ENCODE measurements at places on chromosomes 5 and 9.

- DNase-seq = no peak
- no peaks in the 10 kb centered on the region for H3K4me1 ChIP-seq
- no peak overlapping the region for H3K4me3 ChIP-seq
- H3K36me3 ChIP-seq = no peaks in the 10 kb centered on the region
- H3K27ac ChIP-seq = no peak overlapping the region
- H3K27me3 ChIP-seq = peaks cover 30% of the 10 kb centered on the region
Observed at GRCh38 chr5:112210430-112211005, 208.6 kb downstream of the EPB41L4A start.

DNA sequence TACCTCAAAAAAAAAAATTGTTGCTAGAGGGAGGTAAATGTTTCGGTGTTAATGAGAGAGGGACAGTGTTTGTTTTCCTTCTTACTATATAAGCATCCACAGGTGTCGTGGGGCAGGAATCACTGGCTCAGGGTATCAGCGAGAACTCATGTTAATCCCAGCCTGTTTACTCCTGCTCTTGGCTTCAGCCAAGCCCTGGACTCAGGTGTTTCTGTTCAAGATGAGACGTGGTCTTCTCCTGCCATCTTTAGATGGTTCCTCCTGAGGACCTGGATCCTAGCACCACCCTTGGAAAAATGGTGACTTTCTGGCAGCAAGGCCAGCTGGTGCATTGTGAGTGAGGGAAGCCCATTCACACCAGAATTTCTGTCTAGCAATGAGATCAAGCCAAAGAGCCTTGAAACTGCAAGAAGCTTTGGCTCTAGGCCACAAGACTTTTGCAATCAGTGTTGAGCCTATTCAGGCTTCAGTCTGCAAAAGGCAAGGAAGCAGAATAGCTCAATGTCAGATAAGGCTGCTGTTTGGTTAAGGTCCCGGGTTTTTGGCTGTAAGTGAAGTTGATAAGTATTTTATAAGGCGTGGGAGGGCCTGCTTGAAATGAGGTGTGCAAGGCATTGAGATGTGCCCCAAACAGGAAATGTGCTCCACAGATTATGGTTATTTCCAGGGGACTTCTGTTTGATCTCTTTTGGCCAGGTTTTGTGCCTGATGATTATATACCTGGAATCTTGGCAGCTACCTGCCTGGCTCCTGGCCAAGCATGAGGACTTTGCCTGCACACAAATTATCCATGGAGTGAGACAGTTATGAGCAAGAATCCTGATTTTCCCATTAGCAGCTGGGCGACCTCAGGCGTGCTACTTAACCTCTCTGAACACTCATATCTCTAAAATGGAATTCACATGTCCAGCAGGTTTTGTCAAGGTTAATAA lies 99.8 kb downstream of the TENT4A start:
- H3K36me3 ChIP-seq = no peaks in the 10 kb centered on the region
- no peak overlapping the region for H3K27ac ChIP-seq
- H3K27me3 ChIP-seq = peaks cover 59% of the 10 kb centered on the region

- H3K4me3 ChIP-seq = no peak overlapping the region
- peaks cover 57% of the 10 kb centered on the region for H3K27me3 ChIP-seq
- H3K36me3 ChIP-seq = no peaks in the 10 kb centered on the region
- DNase-seq = no peak
- no peaks in the 10 kb centered on the region for H3K4me1 ChIP-seq
Observed at GRCh38 chr5:133565993-133566392, 46.3 kb downstream of the FSTL4 start.

GRCh38 chr9:84174486-84174885 lies 166.1 kb downstream of the SLC28A3 start:
- H3K4me3 ChIP-seq = no peak overlapping the region
- H3K27me3 ChIP-seq = peaks cover 11% of the 10 kb centered on the region
- no peak overlapping the region for H3K27ac ChIP-seq
- no peak for DNase-seq
- H3K36me3 ChIP-seq = no peaks in the 10 kb centered on the region

- no peak for DNase-seq
- peaks cover 26% of the 10 kb centered on the region for H3K4me1 ChIP-seq
- H3K27ac ChIP-seq = no peak overlapping the region
- H3K36me3 ChIP-seq = no peaks in the 10 kb centered on the region
- no peak overlapping the region for H3K4me3 ChIP-seq
- H3K27me3 ChIP-seq = no peaks in the 10 kb centered on the region
Observed at GRCh38 chr5:134083517-134083916, 31.0 kb upstream of the TCF7 start.

DNA sequence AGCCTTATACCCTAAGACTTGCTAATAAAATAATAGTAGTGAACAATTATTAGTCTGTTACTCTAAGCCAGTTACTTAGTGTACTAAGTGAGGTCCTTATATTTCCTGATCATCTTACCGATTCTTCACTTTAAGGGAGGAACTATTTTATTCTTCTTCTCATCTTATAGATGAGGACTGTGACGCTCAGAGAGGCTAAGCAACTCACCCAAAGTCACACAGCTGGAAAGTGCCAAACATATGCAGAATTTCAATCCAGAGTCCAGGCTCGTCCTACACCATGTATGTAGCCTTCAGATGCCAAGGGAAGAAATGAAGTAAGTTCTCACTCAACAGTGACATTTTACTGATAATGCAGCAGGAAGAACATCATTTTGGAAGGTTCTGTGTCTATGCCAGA lies 34.4 kb upstream of the ARAP3 start:
- no peak for DNase-seq
- peaks cover 2% of the 10 kb centered on the region for H3K36me3 ChIP-seq
- no peak overlapping the region for H3K4me3 ChIP-seq
- H3K4me1 ChIP-seq = no peaks in the 10 kb centered on the region

DNA sequence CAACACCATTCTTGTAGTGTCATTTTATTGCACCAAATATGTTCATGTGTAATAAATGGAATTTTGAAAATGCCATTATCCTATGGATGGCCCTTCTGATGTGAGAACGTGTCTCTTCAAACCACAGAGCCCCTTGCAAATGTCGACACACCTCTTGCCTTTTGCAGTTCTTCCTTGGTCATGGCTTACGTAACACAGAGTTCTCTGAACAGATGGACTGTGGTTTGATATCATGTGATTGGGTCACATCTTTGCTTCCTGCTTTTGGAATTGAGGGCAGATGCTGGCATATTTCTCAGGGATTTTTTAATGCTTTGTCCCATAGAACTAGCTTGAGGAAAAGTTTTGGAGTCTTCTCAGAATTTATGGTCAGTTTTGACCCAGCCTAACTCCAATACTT lies 4.6 kb downstream of the TGFBR1 start:
- DNase-seq = no peak
- peak overlapping the region; percentile 92 for H3K27ac ChIP-seq
- H3K4me3 ChIP-seq = peak overlapping the region; percentile 72
- H3K27me3 ChIP-seq = no peaks in the 10 kb centered on the region
- H3K4me1 ChIP-seq = peaks cover 66% of the 10 kb centered on the region
- H3K36me3 ChIP-seq = peaks cover 5% of the 10 kb centered on the region

DNA sequence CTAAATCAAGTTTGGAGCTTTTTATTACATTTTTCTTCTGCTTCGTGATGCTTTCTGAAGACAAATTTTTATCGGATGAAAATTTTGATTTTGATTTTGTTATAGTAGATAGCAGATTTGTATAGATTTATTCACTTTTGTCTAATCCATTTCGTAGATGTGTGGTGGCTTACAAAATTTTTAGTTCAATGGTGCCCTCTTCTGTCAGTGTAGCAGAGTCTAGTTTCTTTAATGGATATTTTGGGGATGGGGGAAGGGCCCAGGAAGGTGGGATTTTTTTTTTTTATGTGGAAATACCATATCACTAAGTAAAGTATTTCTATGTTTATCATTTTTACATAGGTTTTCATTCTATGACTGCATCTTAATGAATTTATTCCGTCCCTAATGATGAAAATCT lies 259.9 kb upstream of the TARS1 start:
- no peak overlapping the region for H3K4me3 ChIP-seq
- no peak for DNase-seq
- H3K36me3 ChIP-seq = no peaks in the 10 kb centered on the region
- no peaks in the 10 kb centered on the region for H3K27me3 ChIP-seq
- H3K4me1 ChIP-seq = no peaks in the 10 kb centered on the region

- DNase-seq = no peak
- H3K27me3 ChIP-seq = no peaks in the 10 kb centered on the region
- H3K4me1 ChIP-seq = no peaks in the 10 kb centered on the region
Observed at GRCh38 chr5:124869426-124870033, 123.1 kb upstream of the ZNF608 start.

DNA sequence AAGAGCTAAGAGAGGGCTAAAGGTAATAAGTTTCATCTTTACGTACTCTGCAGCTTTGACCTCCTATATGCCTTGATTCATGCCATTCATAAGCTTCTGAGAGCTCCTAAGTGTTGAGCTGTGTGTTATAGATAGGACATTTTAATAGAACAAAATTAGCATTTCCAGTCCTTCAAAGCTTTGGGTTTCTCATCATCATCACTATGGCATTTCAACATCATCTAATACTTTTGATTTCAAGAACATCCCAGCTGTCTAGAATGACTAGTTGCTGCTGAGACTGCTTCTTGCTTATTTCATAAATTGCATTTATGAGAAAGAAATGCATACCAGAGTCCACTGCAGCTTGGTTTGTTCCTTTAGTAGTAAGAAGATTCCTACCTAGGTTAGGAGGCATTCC lies 201.7 kb downstream of the SGCD start:
- H3K4me3 ChIP-seq = no peak overlapping the region
- no peaks in the 10 kb centered on the region for H3K36me3 ChIP-seq
- H3K4me1 ChIP-seq = no peaks in the 10 kb centered on the region
- no peak overlapping the region for H3K27ac ChIP-seq
- H3K27me3 ChIP-seq = peaks cover 8% of the 10 kb centered on the region

- no peak overlapping the region for H3K27ac ChIP-seq
- H3K4me1 ChIP-seq = peaks cover 10% of the 10 kb centered on the region
- H3K27me3 ChIP-seq = no peaks in the 10 kb centered on the region
- H3K4me3 ChIP-seq = no peak overlapping the region
- peaks cover 12% of the 10 kb centered on the region for H3K36me3 ChIP-seq
Observed at GRCh38 chr5:42944989-42945388, 95.1 kb downstream of the ANXA2R start.

DNA sequence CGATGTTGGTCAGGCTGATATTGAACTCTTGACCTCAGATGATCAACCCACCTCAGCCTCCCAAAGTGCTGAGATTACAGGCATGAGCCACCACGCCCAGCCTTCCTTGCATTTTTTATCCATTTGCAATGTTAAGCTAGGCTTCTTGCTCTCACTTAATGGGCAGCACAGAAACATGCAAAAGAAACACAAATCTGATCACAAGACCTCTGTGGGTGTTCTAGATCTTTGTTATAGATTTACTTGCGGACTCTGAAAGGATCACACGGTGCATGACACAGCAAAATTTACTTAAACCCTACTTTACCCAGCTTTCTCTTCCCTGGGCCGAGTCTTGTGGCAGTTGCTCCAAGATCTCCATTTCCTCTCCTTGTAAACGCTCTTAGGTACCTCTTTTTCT lies 71.3 kb downstream of the PSAT1 start:
- H3K36me3 ChIP-seq = no peaks in the 10 kb centered on the region
- H3K27me3 ChIP-seq = peaks cover 26% of the 10 kb centered on the region
- no peak overlapping the region for H3K27ac ChIP-seq
- H3K4me3 ChIP-seq = no peak overlapping the region

- no peaks in the 10 kb centered on the region for H3K36me3 ChIP-seq
- DNase-seq = no peak
- H3K4me3 ChIP-seq = no peak overlapping the region
- H3K27ac ChIP-seq = no peak overlapping the region
- no peaks in the 10 kb centered on the region for H3K27me3 ChIP-seq
- H3K4me1 ChIP-seq = no peaks in the 10 kb centered on the region
Observed at GRCh38 chr5:21806943-21807342, 1046.2 kb downstream of the CDH12 start.

DNA sequence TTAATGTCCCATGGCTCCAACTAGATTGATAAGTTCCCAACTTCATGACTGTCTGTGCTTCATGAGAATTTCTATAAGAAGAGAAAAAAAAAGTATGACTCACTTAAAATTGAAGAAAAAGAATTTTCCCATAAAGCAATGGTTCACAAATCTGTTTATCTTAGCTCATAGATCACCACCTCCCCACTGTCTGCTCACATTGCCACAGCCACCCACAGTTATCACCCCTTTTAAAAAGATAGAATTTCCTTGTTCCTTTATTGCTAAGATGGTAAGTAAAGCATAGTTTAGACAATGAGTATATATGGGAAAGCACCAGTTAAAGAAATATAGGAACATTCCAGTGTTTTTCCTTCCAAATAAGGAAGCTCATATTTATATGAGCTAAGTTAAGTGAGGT lies 67.1 kb downstream of the ALDH7A1 start:
- no peak overlapping the region for H3K4me3 ChIP-seq
- H3K27me3 ChIP-seq = peaks cover 27% of the 10 kb centered on the region
- H3K4me1 ChIP-seq = no peaks in the 10 kb centered on the region
- H3K27ac ChIP-seq = no peak overlapping the region
- no peaks in the 10 kb centered on the region for H3K36me3 ChIP-seq

- H3K27ac ChIP-seq = peak overlapping the region; percentile 74
- H3K4me1 ChIP-seq = peaks cover 29% of the 10 kb centered on the region
- H3K36me3 ChIP-seq = peaks cover 3% of the 10 kb centered on the region
- no peak overlapping the region for H3K4me3 ChIP-seq
- H3K27me3 ChIP-seq = no peaks in the 10 kb centered on the region
Observed at GRCh38 chr9:130763331-130764171, 70.0 kb downstream of the EXOSC2 start.

DNA sequence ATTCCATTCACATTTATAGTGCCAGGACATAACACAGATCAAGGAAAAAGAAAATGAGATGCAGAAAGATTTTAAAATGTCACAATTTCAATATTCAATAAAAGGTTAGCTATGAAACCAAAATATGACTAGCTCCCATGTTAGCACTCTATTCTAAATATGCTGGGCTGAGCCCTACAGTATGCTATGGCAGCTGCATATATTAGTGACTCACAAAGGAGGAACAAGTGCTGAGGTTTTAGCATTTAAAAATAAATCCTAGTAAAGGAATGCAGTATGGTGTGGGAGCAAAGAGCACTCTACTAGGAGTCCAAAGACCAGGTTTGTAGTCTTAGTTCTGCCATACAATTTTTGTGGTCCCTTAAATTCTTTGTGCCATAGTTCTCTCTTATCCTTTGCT lies 118.4 kb downstream of the OXCT1 start:
- DNase-seq = no peak
- H3K4me3 ChIP-seq = no peak overlapping the region
- peaks cover 3% of the 10 kb centered on the region for H3K4me1 ChIP-seq
- no peak overlapping the region for H3K27ac ChIP-seq
- no peaks in the 10 kb centered on the region for H3K36me3 ChIP-seq
- H3K27me3 ChIP-seq = no peaks in the 10 kb centered on the region

DNA sequence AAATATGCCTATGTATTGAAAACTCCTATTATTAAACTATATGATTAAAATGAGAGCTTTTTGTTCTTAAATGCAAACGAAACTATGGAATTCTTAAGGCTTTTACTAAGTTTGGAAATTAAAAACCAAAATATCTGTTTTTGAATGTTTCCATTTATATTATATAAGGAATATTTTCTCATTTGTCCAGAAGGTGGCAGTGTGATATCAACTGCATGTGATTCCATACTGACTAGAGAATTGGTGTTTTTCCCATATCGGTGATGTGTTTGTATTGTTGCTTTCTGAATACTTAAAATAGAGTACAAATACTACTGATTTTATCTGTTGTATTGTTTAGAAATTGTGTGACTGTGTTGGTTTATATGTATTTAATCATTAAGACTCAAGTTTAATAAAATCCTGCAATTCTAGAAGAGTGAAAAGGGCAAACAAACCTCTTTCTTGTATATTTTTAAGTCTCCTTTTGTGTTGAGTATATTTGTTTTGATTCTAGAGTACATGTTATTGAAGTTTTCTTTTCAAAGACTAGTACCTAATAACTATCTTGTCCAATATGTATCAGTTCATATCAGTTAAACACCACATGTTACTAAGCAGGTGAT lies 320.8 kb downstream of the CCDC171 start:
- no peaks in the 10 kb centered on the region for H3K4me1 ChIP-seq
- DNase-seq = no peak
- H3K4me3 ChIP-seq = no peak overlapping the region
- H3K27ac ChIP-seq = no peak overlapping the region
